Activated CD8-positive, alpha-beta T cell treated with anti-CD3 and anti-CD28 coated beads for 36 hours (primary cell): ENCODE measurements at places on chromosomes 5 and 9.

DNA sequence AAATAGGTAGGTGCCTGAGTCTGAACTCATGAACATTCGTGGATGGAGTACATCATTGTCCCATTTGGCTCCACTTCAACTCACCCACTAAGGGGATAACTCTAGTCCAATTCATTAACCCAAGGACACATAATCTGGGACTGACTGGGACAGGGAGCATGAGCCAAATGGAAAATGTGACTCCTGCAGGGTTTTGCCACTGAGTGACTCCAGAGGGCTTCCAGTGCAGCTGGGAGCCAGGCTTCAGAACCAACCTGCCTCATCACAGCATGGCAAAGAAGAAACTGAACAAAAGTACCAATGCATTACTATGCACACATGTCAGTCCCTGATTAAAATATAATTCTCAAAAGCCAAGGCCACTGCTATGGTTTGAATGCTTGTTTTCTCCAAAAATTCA is 159.7 kb upstream of the SNX2 start:
- no peak for DNase-seq

GRCh38 chr5:62385131-62385530 is 18.6 kb downstream of the DIMT1 start:
- DNase-seq: no peak

DNA sequence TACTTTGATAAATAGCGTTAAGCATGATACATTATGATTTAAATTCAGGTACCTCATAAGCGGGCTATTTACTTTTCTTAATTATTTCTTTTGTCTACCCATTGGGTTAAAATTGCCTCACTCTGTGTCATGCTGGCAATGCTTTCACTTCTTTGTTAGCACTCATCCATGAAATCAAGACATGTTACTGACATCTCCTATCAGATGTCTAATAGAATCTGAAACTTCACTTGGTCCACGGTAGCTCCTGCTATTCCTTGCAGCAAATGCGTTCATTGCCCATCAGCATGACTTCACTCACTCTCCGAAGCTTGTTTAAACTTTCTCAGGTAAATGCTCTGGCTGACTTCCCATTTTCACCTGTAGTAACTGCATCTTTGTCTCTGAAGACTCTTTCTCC is 193.5 kb upstream of the EDIL3 start:
- DNase-seq: no peak

DNA sequence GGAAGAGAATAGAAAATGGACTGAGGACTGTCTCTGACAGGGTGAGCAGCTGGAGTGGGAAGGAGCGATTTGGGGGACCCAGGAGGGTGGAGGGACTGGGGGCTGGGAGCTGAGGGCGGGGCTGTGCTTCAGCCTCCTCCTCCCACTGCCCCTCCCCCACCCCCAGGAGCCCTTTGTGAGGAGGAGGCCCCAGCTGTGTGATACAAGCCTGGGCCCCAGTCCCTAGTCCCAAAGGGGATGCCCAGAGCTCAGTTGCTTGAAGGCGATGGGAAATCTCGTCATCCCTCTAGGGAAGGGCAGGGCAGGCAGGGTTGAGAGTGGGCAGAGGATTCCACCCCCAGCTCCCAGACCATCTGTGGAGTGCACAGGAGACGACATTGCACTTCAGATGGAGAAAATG is at the start of gene SPATA31E1:
TSS of gene SPATA31E1 (plus strand) at position 251 of the 400 bp plus-strand sequence. CDS start at position 266, 15 bp downstream.
- DNase-seq: no peak

- DNase-seq: no peak
These were observed 274.6 kb upstream of the IRX4 start for GRCh38 chr5:2157372-2157771.
